BJ (cell line): ENCODE measurements at places on chromosomes 6 and 20.

DNA sequence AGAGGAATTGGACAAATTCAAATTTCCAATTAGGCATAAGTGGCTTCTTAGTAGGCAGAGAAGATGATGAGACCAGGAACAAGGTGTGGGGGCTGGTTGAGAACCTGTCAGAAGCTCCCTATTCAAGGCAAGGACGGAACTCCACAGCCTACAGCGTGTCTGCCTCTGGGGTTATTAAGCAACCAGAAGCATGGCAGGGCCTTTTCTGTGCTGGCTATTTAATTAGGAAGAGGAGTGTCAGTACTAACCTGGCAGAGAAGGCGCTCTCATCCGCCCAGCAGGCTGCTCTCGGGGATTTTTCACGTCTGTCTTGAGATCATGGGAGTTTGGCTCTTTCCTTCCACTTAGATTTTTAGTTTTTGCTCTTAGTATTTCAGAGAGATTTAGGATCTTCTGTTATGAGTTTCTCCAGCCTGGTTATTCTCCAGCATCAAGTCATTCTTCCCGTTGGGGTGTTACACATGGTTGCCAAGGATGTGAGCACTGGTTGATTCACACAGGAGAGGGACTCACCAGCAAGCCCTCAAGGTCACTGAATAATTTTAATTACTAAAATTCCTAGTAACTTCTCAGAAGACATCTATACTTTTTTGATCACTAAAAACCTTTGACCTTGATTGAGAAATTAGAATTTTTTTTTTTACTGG, 23.9 kb downstream of the ADTRP start:
- no peak for DNase-seq

- DNase-seq = no peak
Measured at GRCh38 chr20:35173576-35174192, 1.8 kb downstream of the PROCR start.

- no peak for DNase-seq
Measured at GRCh38 chr20:51379601-51380341, 162.7 kb downstream of the NFATC2 start.

- DNase-seq = no peak
Measured at GRCh38 chr6:34246249-34246562, 2.6 kb downstream of the SMIM29 start.

DNA sequence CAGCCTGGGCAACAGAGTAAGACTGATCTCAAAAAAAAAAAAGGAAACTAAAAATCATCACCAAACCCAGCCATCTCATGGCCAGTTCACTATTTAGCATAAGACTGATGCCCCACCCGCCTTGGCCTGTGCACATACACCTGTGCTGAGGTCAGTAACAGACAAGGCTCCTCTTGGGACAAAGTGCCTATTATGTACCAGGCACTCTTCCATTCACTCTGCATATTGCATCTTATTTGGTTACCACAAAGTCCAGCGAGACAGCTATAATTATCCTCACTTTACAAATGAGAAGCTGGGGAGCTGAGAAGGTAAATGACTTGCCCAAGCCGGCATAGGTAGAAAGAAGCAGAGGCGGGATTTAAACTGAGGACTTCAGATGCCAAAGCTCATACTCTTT, 3.8 kb downstream of the PTPRT start:
- DNase-seq = no peak

GRCh38 chr6:36699348-36699747, 1.7 kb downstream of the RAB44 start:
- no peak for DNase-seq

DNA sequence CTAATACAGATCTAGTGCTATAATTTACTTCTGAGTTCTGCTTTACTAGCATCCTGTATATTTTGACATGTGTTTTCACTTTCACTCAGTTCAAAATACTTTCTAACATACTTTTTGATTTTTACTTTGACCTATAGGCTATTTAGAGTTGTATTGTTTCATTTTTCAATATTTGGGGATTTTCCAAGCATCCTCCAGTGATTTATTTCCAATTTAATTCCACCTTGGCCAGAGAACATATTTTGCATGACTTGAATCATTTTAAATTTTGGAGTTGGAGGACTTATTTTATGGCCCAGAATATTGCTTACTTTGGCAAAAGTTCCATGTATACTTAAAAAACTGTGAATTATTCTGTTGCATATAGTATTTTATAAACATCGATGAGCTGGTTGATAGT, 1215.6 kb upstream of the MAP3K7 start:
- no peak for DNase-seq

DNA sequence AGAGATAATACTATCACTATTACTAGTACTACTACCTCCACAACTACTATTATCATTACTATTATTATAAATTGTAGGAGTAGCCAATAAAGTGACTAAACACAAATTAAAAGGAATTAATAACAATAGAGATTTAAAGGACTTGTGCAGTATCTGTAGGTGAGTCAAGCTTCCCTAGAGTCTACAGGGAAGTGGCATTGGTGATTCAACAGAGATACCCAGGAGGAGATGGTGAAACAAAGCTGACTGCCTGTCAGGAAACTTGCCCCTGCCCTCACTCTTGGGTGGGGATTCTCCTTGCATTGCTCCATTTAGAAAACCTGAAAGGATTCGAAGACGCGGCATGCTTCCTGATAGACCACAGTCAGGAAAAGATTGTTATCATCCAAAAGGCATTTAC, 23.3 kb upstream of the BCLAF1 start:
- DNase-seq = no peak

- DNase-seq = no peak
Measured at GRCh38 chr6:90914312-90914711, 327.4 kb upstream of the MAP3K7 start.

DNA sequence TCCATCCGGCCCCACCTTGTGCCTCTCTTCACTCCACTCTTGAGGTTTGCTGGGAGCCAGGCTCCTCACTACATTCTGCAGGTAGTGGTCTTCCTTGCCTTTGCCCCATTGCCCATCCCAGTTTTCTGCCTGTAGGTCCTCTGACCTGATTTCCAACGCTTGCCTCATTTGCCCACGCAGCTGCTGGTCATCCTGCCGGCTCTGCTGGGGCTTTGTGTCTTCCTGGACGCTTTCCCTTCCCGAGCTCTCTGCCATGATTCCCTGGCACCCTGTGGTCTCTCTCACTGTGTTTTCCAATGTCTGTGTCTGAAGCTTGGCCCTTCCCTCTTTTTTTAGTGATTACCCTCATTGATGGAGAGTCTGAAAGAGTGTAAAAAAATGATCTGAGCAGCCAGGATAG, 451.6 kb downstream of the UTRN start:
- DNase-seq = no peak

- no peak for DNase-seq
Measured at GRCh38 chr6:119116712-119117281, 38.3 kb upstream of the FAM184A start.

GRCh38 chr20:36320898-36321695, 15.0 kb downstream of the DLGAP4 start:
- no peak for DNase-seq

DNA sequence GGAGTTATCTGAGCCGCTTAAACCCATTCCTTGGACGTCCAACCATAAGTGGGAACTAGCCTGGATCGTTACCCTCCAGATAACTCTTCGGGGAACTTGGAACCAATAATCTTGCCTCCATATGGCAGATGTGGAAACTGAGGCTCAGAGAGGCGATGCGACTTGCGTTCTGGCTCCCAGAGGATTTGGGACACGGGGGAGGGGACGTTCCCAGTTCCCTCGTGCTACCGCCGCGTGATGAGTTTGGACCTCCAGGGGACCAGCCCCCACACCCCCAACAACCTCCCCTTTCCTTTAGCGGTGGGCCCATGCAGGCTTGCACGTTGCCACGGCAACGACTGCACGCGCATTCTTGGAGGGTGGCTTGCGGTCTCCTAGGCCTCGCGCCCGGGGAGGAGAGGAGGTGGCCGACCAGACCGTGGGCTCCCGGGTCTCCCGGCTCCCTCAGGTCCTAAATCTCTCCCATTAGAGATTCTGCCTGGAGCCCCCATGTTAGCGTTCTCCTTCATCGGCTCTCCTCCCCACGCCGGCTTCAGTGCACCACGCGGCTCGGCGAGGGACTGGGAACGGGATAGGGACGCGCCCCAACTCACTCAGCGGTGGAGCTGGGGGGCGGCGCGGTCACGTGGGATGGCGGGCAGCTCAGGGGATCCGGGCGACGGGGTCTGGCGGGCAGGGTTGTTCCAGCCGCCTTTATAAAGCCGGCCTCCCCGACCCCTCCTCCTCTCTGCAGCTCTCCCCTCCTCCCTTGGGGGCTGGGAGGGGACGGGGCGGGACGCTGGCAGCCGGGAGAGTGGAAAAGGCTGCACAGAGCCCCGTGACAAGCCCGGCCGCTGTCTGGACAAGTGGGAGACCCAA, at the start of gene PLTP:
Gene PLTP, minus strand, starts transcription at position 670 of the 858 bp plus-strand sequence. CDS start 703 bp downstream, outside the sequence.
- no peak for DNase-seq

GRCh38 chr20:32153771-32154170, 44.3 kb downstream of the TM9SF4 start:
- DNase-seq = no peak

DNA sequence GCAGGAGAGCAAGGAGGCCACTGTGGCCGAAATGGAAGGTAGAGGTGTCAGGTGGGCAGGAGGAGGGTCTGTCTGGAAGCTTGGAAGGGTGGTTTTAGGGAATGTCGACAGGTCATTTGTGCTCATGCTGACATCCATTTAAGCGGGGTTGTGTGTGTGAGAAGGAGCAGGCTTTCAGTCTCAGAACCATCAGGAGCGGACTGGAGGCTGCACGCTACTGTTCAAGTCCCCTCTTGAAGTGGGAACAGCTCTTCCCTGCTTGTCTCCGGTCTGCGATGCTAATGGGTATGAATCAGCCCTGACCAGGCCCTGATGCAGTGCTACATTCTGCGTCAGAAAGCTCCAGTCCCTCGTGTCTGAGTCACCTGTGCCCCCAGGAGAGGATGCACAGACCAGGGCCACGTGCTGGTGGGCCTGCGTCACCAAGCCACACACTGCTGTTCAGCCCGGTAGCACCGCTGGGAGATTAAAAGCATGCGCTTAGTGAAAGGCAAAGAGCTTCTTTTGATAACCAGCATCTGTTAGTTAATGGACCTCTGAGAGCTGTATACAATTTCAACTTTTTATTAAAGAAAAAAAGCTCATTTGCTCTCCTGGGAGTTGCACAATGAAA, 58.0 kb downstream of the APCDD1L start:
- no peak for DNase-seq

DNA sequence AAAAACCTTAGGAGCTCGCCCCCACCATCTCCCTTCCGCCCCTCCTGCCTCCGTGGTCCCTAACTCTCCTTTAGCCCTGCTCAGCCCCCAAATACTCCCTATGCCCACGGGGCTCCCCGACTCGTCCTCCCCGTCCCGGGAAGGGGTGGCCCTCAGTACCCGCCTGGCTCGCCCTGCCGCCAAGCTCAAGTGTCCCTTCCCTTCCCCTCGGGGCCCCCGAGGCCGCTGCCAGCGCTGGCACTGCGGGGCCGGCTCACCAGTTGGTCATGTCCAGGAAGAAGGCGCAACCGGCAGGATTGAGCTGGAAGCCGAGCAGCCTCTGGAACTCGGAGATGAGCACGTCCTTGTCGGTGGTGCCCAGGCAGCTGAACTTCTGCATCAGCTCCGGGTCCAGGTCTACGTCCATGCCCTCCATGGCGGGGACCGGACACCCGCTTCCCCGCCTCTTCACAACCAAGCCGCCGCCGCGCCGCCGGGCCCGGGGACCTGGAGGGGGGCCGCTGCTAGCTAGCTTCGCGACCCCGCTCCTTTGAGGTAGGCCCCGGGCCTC, 303 bp downstream of the ILRUN start:
- no peak for DNase-seq

- DNase-seq = no peak
Measured at GRCh38 chr6:63636518-63637021, 968 bp downstream of the PHF3 start.

DNA sequence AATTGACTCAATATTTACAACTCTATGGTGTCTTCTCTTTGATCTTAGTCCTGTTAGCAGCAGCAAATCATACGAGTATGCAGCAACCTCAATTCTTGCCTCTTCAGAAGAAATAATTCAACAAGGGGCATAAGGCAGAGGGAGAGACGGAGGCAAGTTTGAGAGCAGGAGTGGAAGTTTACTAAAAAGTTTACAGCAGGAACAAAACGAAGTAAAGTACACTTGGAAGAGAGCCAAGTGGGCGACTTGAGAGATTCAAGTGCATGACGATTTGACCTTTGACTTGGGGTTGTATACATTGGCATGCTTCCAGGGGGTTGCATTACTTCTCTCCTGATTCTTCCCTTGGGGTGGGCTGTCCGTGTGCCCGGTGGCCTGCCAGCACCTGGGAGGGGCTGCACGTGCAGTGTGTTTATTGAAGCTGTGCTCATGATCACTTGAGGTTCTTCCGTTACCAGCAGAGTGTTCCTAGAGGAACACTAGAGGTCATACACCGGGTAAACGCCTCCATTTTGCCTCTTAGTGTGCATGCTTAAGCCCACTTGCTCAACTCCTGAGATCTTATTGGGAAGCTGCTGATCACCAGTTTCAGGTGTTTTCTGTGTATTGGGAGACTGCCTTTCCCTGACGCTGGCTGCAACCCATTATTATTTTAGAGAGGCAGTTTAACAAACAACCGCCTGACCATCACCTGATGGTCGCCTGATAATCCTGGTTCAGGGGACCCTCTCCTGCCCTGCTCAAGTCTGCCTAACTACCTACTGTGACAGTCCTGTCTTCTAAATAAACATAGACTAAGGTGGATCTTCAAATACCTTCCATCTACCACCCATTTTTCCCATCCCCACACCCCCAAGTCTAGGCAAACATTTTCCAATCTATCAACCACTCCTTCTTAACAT, 172.4 kb upstream of the MYLIP start:
- no peak for DNase-seq

- DNase-seq = no peak
Measured at GRCh38 chr20:59579404-59580145, 24.8 kb upstream of the PHACTR3 start.
